Activated T-cell treated with anti-CD3 and anti-CD28 coated beads, Interleukin-2, amount 50 U/mL, for 4 hours (primary cell): ENCODE measurements at places on chromosomes 4 and X.

- DNase-seq, result no peak
These were observed 105.4 kb downstream of the GPC3 start for GRCh38 chrX:133880032-133880443.

DNA sequence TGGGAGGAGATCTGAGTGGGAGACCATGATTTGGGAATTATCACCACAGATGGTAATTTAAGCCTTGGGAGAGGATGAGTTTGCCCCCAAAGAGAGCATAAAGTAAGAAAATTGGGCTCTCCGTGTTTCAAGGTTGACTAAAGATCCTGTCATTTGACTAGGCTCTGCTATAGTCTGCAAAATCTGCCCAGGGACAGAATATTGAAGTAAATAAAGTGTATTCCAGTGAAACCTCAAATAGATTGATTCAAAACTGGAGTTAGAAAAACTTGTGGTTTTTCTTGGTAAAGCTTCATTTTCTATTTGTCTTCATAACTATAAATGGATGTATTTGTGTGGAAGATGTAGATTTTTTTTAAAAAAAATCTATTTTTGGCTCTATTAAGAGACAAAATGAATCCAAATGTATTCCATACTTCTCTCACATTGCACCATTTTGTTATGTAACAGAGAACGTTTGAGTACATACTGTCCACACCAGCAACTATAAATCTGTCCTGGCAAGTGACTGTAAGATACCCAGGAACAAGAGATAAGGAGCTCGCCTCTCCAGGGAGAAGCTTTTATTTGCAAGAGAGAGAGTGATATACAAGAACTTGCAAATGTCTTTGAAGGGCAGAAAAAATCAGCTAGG is 170.2 kb downstream of the CBR4 start:
- DNase-seq, result no peak

DNA sequence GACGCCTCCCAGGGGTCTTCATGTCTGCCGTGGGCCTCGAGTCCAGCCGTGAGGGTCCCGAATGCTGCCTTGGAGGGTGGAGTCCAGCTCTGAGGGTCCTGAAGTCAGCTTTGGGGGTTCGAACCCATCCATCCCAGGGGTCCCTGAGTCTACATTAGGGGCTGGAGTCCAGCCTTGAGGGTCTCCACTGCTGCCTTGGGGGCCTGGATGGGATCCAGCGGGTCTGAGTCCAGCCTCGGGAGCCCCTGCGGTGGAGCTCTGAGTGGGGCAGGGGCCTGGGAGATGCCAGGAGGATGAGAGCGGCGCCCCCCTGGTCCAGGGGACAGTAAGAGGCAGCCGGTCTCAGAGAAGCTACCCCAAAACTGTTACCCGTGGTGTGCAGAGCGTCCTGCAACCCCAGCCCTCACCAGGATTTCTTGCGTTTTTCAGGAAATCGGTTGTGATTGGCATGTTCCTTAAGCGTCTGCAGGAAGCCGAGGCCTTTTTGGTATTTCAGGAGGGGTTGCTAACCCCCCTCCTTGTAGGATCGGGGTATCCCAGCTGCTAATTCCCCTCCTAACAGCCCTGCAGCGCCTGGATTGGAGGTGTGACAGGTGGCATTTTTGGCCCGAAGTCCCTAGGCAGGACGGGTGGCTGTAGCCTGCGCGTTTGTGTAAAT is 1.7 kb upstream of the GTPBP6 start:
- DNase-seq, result no peak

DNA sequence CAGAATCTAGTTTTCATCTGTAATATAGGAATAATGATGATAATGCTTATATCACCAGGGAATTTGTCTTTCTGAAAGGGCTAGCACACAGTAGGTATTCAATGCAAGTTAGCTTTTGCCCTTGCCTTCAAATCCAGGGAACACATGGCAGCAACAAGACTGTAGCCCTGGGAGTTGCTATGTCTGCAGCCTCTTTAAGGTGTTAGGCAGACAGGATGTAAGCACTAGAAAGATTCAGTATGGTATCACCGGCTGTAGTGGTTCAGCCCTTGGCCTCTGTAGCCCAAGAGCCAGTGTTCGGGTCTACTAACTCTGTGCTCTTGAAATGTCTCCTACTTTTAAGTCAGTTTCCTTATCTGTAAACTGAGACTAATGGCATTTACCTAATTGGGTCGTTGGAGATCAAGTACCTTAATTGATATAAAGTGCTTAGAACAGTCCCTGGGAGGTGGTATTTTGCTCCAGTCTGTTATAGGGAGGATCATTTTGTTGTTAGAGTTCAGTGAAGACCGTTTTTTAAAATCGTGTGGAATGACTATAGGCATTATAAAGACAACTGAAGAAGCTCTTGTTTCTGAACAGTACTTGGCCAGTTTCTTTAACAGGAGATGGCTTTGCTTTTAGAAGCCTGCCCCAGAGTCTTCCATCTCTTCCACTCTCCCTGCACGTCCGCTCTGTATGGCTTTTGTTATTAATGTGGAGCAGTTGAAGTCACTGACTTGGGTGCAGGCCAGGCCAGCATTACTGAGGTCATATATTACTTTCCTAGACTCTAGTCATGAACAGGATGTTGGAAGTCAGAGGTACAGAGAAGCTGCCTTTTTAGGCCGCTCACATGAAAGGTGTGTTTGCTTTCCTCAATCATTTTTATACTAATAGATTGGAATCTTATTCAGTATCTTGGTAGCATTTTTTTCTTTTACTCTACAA is 44.8 kb downstream of the GAB1 start:
- DNase-seq, result no peak

GRCh38 chrX:34893741-34894140 is 48.9 kb upstream of the FAM47B start:
- no peak for DNase-seq

- DNase-seq, result no peak
These were observed 36.7 kb upstream of the H2AZ1 start for GRCh38 chr4:99986792-99987191.

GRCh38 chr4:74329307-74329706 is 21.0 kb downstream of the EPGN start:
- DNase-seq, result no peak

DNA sequence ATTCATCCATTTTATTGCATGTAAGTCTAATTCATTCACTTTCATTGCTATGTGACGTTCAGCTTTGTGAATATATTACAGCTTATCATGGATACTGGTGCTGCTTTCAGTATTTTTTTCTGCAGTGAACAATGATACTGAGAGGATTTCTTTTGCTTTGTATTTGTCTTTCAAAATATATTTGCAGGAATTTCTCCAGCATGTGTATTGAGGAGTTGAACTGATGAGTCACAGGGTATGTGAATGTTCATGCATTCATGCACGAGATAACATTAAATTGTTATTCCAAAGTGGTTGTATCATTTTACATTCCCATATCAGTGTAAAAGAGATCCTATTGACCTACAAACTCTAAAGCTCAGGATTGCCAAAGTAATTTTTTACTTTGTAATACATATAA is 283.8 kb upstream of the ARSJ start:
- DNase-seq, result no peak

DNA sequence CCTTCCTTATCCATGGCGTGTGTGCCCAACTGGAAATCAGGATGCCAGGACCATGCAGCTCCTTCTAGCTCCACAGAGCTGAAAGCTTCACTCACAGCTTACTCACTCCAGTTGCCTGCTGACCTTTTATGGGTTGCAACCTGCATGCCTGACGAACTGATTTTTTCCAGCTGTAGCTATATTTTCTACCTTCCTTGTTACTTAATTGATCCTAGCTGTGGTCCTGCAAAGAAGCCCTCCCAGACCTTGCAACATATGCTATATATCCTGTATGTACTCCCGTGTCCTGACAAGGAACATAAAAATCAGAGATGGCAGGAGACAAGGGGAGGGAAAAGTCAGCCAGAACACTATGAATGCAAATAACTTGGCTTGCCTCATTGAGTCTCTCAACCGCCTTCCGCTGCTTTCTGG is 135.3 kb upstream of the LDB2 start:
- no peak for DNase-seq

- no peak for DNase-seq
These were observed 2139.4 kb upstream of the TENM3 start for GRCh38 chr4:180103794-180104193.

- no peak for DNase-seq
These were observed 102.6 kb downstream of the DHRSX start for GRCh38 chrX:2398064-2398656.

DNA sequence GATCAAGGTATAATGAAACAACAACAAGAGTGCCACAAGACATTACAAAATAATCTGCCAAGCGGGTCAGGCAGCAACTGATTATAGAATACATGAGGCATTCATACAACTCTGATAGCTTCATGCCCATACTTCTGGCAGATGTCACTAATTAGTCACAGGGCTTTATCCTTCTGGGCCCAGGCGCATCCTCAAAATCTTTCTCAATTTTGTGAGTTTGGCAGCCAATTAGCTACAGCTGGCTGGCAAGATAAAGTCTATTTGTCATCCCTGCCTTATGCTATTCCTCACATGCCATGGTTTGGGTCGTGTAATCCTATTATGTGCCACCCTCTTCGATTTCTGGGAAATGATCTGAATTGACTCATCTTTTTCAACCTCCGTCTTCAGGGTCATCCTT is 254.3 kb downstream of the PACRGL start:
- no peak for DNase-seq

DNA sequence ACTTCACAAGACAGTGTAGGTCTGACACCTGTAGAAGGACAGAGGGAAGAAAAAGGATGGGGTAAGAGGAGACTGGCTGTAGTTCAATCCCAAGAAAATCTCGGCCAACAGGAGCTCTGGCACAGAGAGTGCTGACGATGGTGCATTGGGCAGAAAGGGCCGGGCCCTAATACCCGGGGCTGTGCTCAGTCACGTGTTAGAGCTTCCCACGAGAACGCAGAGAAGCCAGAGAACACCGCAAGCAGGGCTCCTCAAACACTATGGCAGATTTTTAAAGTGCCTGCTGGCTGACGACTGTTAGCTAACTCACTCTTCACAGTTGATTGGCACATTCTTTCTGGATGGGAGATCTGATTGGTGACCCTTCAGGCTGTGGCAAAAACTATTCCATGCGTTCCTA is 35.5 kb downstream of the EREG start:
- no peak for DNase-seq

GRCh38 chrX:1749499-1749898 is 134.6 kb downstream of the ASMT start:
- DNase-seq, result no peak

- no peak for DNase-seq
These were observed 244 bp downstream of the EIF2S3 start for GRCh38 chrX:24055043-24055356.

DNA sequence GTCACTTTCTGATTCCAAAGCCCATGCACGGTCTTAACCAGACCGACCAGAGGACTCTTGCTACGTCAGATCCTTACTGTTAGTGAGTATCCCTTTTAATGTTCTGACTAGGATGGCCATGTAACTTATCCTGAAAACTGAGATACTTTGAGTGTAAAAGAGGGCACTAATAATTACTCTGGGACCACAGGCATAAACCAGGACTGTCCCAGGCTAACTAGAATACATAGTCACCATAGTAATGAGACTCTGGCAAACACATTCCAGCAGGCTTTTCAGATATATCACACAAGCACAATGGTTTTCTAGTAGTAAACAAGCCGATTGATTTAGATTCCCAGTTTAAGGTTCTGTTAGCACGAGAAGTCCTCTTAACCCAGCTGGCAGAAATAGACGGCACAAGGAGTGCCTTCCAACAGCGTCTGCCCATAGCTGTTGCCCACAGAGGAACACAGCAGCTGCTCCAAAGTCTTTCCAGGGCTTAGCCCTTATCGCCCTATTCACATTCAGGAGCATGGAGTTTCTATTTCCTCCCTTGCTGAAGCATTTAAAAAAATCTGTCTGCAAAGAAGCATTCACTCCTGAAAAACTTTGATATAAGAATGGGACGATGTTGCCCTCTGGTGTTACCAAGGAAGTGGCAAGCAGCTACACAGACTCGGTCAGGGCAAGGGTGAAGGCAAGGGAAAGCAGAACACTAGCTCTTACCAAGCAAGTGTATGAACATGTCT is 92.4 kb downstream of the CXCL13 start:
- no peak for DNase-seq

GRCh38 chr4:8283631-8284121 is 14.1 kb downstream of the HTRA3 start:
- no peak for DNase-seq

GRCh38 chrX:26352891-26353430 is 137.0 kb downstream of the MAGEB5 start:
- no peak for DNase-seq

GRCh38 chr4:113278324-113278934 is 229.0 kb downstream of the ANK2 start:
- DNase-seq, result peak; percentile 37

DNA sequence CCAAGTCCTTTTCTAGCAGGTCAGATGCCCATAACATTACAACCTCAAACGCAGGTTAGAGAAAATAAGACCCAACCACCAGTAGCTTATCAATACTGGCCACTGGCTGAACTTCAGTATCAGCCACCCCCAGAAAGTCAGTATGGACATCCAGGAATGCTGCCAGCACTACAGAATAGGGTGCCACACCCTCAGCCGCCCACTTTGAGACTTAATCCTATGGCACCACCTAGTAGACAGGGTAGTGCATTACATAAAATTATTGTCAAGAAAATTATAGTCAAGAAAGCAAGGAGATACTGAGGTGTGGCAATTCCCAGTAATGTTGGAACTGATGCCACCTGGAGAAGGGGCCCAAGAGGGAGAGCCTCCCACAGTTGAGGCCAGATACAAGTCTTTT is 19.9 kb upstream of the TRIM61 start:
- no peak for DNase-seq

- no peak for DNase-seq
These were observed 29.4 kb upstream of the NSUN7 start for GRCh38 chr4:40720351-40720750.

- no peak for DNase-seq
These were observed 11.8 kb downstream of the CLCN5 start for GRCh38 chrX:49934148-49934547.

DNA sequence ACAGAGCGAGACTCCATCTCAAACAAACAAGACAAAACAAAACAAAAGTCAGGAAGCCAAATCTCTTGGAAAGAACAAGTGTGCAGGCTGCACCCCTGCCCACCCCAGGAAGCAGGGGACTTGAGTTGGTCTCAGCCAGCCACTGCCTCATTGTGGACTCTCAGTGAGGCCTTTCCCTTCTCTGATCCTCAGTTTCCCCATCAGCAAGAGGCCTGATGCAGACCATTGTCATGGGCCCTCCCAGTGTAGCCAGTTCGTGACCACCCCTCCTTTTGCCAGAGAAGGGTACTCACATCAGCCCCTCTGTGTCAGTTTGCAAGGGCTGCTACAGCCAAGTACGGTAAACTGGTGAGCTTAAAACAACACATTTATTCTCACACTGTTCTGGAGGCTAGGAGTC is 48.9 kb upstream of the MAMLD1 start:
- no peak for DNase-seq

DNA sequence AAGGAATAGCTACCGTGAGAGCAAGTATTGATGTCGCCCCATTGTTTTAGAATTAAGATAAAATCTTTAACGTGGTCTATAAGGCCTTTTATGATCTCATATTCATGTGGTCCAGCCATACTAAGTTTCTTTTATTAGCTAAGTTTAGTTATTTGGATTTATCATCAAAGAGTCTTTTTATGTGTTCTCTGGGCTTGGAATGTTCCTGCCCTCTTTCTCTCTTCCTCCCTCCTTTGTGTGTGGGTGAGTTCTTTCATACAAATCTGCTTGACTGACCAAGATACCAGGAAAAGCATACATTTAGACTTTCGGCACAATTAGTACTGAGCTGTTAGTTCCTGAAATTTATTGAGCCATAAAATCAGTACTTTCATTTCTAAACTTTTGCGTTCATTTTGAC is 11.3 kb downstream of the TDO2 start:
- no peak for DNase-seq

GRCh38 chr4:143404555-143404954 is 67.9 kb downstream of the GAB1 start:
- DNase-seq, result no peak

GRCh38 chr4:114211556-114211955 is 232.1 kb upstream of the ARSJ start:
- DNase-seq, result no peak
